ENCODE measurements at places on chromosomes 6 and 20. TPM values are rescaled to one million over a fixed set of nuclear protein-coding genes. Genes with fewer than 3 reads are reported as not detected.

DNA sequence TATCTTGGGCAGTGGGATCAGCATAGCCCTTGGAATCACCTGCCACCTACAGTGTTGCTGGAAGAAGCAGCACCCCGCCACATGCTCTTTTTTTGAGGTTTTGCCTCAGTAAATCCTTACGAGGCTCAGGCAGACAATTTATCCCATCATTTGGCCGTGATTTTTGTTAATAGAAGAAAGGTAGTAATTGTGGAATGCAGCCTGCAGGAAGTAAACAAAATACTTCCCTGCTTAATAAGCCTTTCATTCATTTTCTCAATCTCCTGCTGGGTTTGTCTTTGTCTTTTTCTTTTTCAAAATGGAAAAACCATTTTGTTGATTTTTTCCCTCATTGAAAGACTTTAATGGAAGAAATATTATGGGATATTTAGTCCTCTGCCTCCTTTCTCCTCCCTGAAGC lies 93.7 kb upstream of the CD83 start:
- no peaks in the 10 kb centered on the region for H3K4me1 ChIP-seq
- H3K36me3 ChIP-seq = no peaks in the 10 kb centered on the region
- H3K27me3 ChIP-seq = peaks cover 33% of the 10 kb centered on the region
- no peak overlapping the region for H3K4me3 ChIP-seq
- DNase-seq = no peak
- no peak overlapping the region for H3K27ac ChIP-seq

Gene DSE
- total RNA-seq = 8.5 TPM

DNA sequence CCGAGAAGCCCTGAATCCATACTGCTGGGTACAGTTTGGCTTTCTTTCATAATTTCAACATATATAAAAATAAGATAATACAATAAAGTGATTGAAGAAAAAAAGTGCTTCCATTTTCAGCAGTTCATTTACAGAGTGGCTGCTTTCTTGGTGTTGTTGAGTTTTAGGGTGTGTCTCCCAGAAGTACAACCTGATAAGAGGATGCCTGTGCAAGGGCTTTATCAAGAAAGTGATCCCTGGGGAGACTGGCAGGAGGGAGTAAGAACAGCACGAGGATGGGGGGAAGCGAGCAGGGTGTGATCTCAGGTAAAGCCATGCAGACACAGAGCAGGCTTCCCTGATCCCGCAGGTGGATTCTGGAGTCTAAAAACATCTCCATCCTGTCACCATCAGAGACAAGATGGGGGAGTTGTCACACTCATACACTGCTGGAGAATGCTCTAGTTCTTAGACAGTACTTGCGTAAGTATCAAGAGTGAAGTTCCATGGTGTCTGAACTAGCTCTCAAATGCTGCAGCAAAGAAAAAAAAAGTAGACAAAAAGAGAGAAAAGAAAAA lies 395.9 kb downstream of the CDH26 start:
- no peak overlapping the region for H3K4me3 ChIP-seq
- DNase-seq = no peak
- no peaks in the 10 kb centered on the region for H3K4me1 ChIP-seq
- no peak overlapping the region for H3K27ac ChIP-seq

- peaks cover 4% of the 10 kb centered on the region for H3K4me1 ChIP-seq
- no peak overlapping the region for H3K4me3 ChIP-seq
- no peaks in the 10 kb centered on the region for H3K36me3 ChIP-seq
- no peaks in the 10 kb centered on the region for H3K27me3 ChIP-seq
These were observed 129.2 kb downstream of the MYB start for GRCh38 chr6:135310291-135310690.

Gene TMEM74B
- total RNA-seq = 1.5 TPM

Gene PXMP4
- total RNA-seq = 16.9 TPM

DNA sequence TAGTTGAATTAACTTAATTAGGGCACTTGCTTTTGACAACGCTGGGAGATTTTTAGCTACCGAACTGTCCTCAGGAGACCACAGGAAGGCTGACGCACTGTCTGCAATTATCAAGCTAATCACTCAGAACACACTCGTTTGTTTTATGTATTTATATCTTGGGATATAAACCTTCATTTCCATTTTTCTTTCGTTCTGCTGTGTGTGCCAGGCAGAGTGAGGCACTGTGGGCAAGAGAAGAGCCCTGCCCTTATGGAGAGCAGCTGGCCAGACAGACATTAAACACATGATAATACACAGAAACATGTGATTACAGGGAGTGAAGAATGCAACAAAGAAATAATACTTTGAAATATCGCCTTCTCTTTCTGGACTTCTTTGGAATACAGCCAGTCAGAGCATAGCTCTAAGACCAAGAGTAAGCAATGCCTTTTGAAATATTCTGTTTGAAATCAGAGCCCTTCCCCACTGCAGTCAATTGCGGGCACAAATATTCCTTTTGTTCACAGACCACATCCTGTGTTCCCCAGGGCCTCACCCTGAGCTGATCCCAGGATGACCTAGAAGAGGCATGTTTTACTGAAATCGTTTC lies 96.8 kb downstream of the ANKRD60 start:
- no peak overlapping the region for H3K4me3 ChIP-seq
- peaks cover 86% of the 10 kb centered on the region for H3K27me3 ChIP-seq
- no peak for DNase-seq
- no peak overlapping the region for H3K27ac ChIP-seq
- no peaks in the 10 kb centered on the region for H3K36me3 ChIP-seq

- no peak for DNase-seq
- no peaks in the 10 kb centered on the region for H3K4me1 ChIP-seq
- H3K27me3 ChIP-seq = no peaks in the 10 kb centered on the region
- H3K4me3 ChIP-seq = no peak overlapping the region
- H3K36me3 ChIP-seq = no peaks in the 10 kb centered on the region
- no peak overlapping the region for H3K27ac ChIP-seq
These were observed 110.1 kb downstream of the PLG start for GRCh38 chr6:160812097-160812496.

Gene SIRPB1
- 1.6 TPM for total RNA-seq

Gene TAAR6
- total RNA-seq = not detected

- H3K4me1 ChIP-seq = no peaks in the 10 kb centered on the region
- no peak overlapping the region for H3K27ac ChIP-seq
- H3K4me3 ChIP-seq = no peak overlapping the region
- H3K27me3 ChIP-seq = no peaks in the 10 kb centered on the region
These were observed 167.1 kb upstream of the FUT9 start for GRCh38 chr6:95848717-95849116.

Gene L3MBTL1
- 17.7 TPM for total RNA-seq

DNA sequence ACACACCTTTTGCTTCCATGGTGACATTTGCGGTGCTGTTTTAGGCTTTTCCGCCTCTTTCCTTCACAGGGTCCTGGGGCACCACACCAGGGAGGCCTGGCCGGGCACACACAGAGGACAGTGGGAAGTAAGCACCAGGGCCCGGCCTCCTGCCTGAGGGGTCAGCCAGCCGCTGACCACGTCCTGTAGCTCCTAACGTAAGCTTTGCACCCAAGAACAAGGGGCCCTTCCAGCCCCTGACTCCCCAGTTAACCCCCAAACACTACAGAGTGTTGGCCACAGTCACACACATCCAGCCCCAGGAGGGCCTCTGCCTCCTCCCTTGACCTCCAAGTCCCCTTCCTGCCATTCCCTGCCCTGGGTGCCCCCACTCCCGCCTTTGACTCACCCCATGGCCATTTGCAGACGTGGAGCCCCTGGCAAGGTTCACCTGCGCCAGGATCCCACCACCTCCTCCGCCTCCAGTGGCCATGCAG lies 54.7 kb downstream of the YTHDF1 start:
- H3K27ac ChIP-seq = no peak overlapping the region
- no peaks in the 10 kb centered on the region for H3K27me3 ChIP-seq
- H3K4me1 ChIP-seq = no peaks in the 10 kb centered on the region
- DNase-seq = no peak

Gene FAM209B
- 1.7 TPM for total RNA-seq

GRCh38 chr6:45843848-45844521 lies 171.7 kb downstream of the CLIC5 start:
- H3K4me1 ChIP-seq = no peaks in the 10 kb centered on the region
- H3K36me3 ChIP-seq = no peaks in the 10 kb centered on the region
- no peak overlapping the region for H3K4me3 ChIP-seq
- H3K27me3 ChIP-seq = no peaks in the 10 kb centered on the region
- no peak overlapping the region for H3K27ac ChIP-seq

Gene NRN1
- 3.3 TPM for total RNA-seq

Gene PI16
- total RNA-seq = 0.14 TPM

GRCh38 chr6:156613996-156614395 lies 163.2 kb upstream of the ARID1B start:
- H3K4me3 ChIP-seq = no peak overlapping the region
- H3K27ac ChIP-seq = no peak overlapping the region
- H3K27me3 ChIP-seq = no peaks in the 10 kb centered on the region
- DNase-seq = no peak
- no peaks in the 10 kb centered on the region for H3K4me1 ChIP-seq
- peaks cover 10% of the 10 kb centered on the region for H3K36me3 ChIP-seq

- H3K27me3 ChIP-seq = no peaks in the 10 kb centered on the region
- H3K36me3 ChIP-seq = no peaks in the 10 kb centered on the region
- DNase-seq = no peak
- H3K4me3 ChIP-seq = no peak overlapping the region
- peaks cover 5% of the 10 kb centered on the region for H3K4me1 ChIP-seq
- H3K27ac ChIP-seq = no peak overlapping the region
These were observed 123.1 kb upstream of the STXBP5 start for GRCh38 chr6:147081076-147081609.

DNA sequence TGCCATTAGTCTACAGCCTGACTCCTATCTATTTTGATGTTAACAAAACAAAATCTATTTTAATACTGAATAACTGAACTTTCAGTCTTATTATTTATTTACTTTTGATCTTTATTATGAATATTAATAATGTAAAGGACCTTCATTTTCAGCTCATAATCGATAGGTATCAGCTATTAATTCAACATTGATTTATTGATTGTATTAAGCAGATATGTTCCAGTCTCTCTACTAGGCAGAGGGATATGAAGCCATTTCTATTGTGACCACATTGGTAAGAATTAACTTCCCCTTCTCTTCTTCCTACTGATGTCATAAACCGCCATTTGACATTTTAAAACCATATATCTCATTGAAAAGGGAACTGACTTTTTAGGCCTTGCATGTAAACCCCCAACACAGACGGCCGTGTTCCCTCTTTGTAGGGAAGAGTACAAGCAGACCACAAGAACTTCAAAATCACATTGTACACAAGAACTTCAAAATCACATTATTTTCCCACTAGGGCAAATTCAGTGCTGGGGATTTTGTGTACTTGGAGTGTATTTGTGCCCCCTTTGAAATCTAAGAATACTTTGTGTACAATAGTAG lies 69.5 kb upstream of the FABP7 start:
- H3K27ac ChIP-seq = no peak overlapping the region
- H3K4me1 ChIP-seq = peaks cover 7% of the 10 kb centered on the region
- no peak for DNase-seq
- peaks cover 11% of the 10 kb centered on the region for H3K27me3 ChIP-seq
- H3K36me3 ChIP-seq = no peaks in the 10 kb centered on the region

Gene TXLNB
- total RNA-seq = 0.22 TPM

Gene HIVEP2
- total RNA-seq = 30.8 TPM

Gene BLOC1S5
- 25.9 TPM for total RNA-seq

DNA sequence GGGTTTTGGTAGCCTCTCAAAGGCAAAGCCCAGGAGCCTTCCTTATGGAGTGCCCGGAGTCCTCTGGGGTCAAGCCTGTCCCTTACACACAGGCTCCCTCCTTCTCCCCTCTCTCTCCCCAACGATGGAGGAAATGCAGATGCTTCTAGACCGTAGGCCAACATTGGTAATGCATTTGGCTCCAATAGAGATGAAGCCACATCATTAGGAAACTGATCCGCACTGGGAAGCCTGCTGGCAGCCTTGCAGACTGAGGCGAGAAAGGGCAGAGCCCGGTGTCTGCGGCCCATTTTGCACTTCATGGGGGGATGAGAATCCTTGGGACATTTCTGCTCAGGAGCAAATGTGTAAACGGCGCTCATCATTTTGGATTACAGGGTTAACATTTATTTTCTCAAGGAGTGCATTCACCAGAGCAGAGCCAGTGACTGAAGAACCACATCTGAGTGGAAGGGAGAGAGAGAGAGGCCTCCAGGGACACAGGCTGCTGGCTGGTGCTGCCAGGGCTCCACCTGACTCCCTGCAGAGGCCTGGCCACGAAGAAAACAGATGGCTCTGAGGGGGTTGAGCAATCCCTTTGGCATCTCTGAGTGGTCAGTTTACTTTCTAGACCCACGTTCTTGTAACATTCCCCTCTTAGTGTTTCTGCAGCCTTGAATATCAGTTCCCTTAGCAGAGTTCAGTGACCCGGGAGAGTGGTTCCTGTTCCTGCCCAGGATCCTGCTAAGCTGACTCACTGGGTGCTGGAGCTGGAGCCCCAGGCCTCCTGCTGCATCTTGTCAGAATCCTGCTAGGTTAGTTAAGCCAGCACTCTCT lies 4.4 kb upstream of the CST3 start:
- H3K36me3 ChIP-seq = no peaks in the 10 kb centered on the region
- peaks cover 5% of the 10 kb centered on the region for H3K4me1 ChIP-seq
- H3K27ac ChIP-seq = no peak overlapping the region
- peaks cover 16% of the 10 kb centered on the region for H3K27me3 ChIP-seq

DNA sequence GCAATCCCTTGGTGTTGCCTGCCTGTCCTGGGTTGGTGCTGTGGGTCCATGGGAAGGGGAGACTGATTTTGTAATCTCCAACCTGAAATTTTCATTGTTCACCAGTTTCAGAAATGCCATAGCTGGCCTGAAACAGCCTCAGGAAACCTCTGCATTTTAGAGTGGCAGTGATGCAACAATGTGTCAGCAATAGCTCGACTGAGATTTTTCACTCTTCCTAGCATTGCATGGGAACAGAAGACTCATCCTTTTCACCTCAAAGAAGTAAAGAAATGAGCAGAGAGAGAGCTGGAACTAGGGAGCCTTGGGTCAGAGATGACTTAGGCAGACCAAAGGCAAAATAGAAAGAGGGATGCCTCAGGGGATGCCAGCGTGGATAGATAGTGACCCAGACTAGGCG lies 23.7 kb upstream of the TMEM14A start:
- no peak overlapping the region for H3K4me3 ChIP-seq
- no peak for DNase-seq
- peaks cover 12% of the 10 kb centered on the region for H3K27me3 ChIP-seq
- peaks cover 6% of the 10 kb centered on the region for H3K36me3 ChIP-seq
- peaks cover 18% of the 10 kb centered on the region for H3K4me1 ChIP-seq

GRCh38 chr6:105545947-105546731 lies 143.3 kb upstream of the PREP start:
- H3K4me1 ChIP-seq = no peaks in the 10 kb centered on the region
- no peak overlapping the region for H3K4me3 ChIP-seq
- peaks cover 34% of the 10 kb centered on the region for H3K27me3 ChIP-seq
- H3K36me3 ChIP-seq = no peaks in the 10 kb centered on the region

Gene PPP1R3D
- total RNA-seq = 5.7 TPM

Gene GTSF1L
- total RNA-seq = not detected

Gene BPIFB4
- not detected for total RNA-seq

GRCh38 chr6:77633993-77634715 lies 18.7 kb upstream of the MEI4 start:
- no peak overlapping the region for H3K4me3 ChIP-seq
- no peaks in the 10 kb centered on the region for H3K36me3 ChIP-seq
- no peaks in the 10 kb centered on the region for H3K27me3 ChIP-seq
- H3K27ac ChIP-seq = no peak overlapping the region
- no peak for DNase-seq

DNA sequence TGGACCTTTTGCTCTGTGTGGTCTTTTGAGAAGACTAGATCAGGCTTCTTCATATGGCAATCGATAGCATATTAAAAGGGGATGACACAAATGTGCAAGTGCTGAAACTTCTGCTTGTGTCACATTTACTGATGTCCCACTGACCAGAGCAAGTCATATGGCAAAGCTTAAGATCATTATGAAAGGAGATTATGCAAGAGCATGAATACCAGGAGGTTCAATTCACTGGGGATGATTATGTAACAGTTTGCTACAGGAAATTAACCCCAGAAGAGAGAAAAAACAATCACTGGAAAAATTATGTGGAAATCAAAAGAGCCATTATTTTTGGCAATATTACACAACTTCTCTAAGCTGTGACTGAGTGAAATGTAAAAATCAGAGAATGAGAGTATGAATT lies 13.7 kb upstream of the PRDM13 start:
- no peak for DNase-seq
- H3K27me3 ChIP-seq = peaks cover 86% of the 10 kb centered on the region
- H3K4me3 ChIP-seq = no peak overlapping the region
- H3K27ac ChIP-seq = no peak overlapping the region

All from activated T-cell treated with anti-CD3 and anti-CD28 coated beads, Interleukin-2, amount 50 U/mL, for 72 hours (primary cell).